ENCODE measurements at places on chromosomes 4 and X.

DNA sequence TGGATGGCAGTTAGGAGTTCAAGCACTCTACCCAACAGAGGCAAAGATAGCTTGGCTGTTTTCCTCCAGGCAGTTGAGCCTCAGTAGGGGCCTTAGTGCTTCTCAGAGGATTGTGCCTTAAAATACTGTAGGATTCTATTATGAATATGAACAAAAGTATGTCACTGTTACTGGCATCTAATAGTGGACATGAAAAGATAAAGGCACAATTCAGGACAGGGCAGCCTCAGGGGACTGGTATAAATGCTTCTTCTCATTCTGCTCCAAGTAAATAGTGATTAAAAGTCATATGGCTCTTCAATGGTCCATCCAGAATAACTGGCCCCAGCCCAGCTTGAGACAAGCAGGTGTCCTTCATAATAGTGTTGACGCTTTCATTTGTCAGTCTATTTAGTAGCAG, 17.7 kb downstream of the COL4A6 start:
- no peak for DNase-seq

DNA sequence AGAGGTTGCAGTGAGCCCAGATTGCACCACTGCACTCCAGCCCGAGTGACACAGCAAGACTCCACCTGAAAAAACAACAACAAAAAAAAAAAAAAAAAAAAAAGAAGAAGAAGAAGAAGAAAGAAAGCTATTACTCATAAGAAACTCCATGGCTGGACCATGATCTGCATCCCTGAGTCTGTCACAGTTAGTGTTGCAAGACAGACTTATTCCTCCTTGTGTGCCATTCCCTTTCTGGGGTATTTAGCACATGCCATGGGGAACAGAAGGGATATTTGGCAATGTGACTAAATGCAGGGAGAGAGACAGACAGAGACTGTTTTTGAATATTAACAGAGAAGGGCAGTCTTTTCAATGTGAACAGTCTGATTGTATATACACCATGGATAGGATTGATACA, 16.7 kb upstream of the PDS5A start:
- no peak for DNase-seq

GRCh38 chr4:163195247-163195765, 28.6 kb upstream of the NAF1 start:
- DNase-seq = no peak

GRCh38 chrX:4841216-4841745, 1127.8 kb upstream of the PRKX start:
- DNase-seq = no peak

GRCh38 chr4:53804719-53805118, 213.4 kb upstream of the LNX1 start:
- DNase-seq = no peak

- DNase-seq = no peak
Observed at GRCh38 chrX:154452823-154453222, 5.3 kb upstream of the PLXNA3 start.

DNA sequence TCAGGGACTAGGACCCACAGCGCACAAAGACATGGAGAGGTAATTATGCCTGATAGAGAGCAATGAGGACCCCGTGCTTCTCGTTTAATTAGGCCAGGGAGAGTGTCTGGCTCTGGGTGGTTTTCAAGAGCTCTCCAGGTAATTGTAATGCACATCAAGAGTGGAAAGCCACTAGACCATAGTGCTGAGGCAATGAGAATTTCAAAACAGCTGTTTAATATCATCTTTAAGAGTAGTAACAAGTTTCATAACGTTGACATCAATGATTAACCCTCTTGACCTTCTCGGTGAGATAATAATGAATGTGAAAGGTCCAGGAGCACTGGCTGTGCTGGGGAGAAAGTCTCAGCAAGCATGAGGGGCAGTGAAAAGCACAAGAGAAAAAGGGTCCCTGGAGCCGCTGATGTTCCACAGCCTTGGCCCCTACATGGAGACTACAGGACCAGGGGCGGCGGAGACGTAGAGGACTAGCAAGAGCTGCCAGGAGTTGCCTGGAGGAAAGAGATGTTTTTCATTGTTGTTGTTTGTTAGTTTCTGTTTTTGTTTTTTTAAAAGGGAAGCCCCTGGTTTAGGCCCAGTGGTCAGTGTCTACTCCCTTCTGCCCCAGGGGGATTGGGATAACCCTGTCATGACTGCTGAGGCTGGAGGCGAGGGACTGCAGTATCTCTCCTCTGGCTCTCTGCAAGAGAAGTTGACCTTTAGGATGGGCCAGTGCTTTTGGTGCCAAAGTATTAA, 14.8 kb upstream of the CXCR3 start:
- no peak for DNase-seq

- DNase-seq = no peak
Observed at GRCh38 chrX:44459501-44459900, 83.2 kb downstream of the FUNDC1 start.

DNA sequence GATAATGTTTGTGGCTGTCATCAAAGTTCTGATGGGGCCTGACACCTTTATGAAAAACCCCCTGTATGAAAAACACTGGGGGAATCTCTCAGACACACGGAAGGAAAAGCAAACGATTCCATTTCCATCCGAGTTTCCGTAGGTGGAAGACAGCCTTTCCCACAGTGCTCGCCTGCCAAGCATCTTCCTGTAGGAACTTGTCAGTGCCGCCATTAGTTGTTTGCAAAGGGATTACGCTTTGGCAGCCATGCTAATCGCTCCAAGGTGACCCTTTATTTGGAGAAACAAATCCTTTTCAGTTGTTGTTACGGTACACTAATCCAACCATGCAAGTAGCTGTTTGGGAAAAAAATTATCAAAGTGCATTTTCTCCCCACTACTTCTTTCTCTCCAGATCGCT, 44.4 kb upstream of the STOX2 start:
- peak; percentile 37 for DNase-seq

DNA sequence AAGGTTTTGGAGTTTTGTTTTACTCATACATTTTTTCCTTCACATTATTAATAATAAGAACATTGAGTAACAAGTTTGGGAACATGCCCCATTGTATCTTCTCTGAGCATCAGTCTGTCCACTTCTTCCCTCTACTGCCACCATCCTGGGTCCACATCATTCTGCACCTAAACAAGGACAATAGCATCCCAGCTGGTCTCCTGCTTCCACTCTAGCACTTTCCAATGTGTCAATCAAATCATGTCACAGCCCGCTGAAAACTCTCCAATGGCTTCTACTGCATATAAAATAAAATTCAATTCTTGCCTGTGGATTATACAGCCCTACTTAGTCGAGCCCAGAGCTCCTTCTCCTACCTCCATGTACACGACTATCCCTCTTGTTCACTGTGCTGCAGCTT, 66.8 kb upstream of the RBPJ start:
- DNase-seq = peak; percentile 55

DNA sequence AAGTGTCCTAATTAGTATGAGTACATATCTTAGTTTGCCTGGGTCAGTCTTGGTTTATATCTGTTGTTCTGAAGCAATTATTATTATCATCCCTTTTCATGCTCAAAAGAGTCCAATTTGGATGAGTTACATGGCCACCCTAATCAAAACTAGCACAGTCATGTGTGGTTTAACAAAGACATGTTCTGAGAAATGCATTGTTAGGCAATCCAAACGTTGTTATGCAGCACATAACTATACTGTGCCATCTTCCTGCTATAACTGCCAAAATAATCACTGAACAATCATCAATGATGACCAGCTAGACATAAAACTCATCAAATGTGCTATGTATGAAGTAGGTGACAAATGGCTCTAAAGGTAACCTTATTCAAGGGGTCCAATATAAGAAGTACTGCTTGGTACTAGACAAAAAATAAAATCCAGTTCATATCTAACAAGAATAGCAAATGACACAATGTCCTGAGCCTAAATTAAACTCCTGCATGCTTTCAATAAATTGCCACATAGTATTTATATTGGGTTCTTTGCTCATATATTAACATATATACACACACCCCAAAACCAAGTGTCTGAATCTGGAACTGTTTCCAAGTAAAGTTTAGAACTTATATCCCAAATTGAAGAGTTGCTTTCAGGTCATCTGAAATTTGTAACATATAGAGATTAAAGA, 41.9 kb downstream of the CNOT6L start:
- DNase-seq = peak; percentile 20

- no peak for DNase-seq
Observed at GRCh38 chr4:2667428-2667827, 88.7 kb downstream of the TNIP2 start.
